ENCODE measurements at places on chromosomes 1 and 21. TPM values are rescaled to one million over a fixed set of nuclear protein-coding genes. Genes with fewer than 3 reads are reported as not detected.

DNA sequence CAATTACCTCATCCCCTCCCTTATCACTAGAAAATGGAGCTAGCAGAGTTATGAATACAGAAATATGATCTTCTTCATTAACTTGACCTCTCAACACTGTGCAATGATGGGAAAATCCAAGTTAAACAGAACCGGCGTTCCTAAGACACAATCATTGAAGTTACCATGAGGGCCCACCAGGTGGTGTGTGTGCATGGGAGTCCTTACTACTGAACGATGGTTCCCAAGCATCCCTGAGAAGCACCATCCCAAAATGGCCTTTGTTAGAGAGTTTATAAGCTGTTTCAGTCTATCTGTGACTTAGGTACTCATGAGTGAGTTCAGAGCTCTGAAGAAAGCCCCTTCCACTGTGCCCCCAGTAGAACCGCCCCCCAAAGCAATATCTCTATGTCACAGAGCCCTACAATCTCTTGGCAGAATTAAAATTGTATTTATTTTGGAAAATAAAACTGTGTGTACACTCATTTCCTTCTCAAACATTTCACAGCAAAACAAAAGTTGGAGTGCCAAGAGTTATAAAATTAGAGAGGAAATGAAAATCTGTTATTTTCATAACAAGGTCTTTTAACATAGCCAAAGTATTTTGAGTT is 56.8 kb downstream of the PLD5 start:
- no peak for DNase-seq

- no peak for DNase-seq
Observed at GRCh38 chr1:73860421-73860950, 337.5 kb downstream of the LRRIQ3 start.

GRCh38 chr1:158155673-158156072 is 25.0 kb upstream of the CD1D start:
- DNase-seq, result no peak

- DNase-seq, result no peak
Observed at GRCh38 chr1:7293702-7294629, 477.1 kb upstream of the VAMP3 start.

DNA sequence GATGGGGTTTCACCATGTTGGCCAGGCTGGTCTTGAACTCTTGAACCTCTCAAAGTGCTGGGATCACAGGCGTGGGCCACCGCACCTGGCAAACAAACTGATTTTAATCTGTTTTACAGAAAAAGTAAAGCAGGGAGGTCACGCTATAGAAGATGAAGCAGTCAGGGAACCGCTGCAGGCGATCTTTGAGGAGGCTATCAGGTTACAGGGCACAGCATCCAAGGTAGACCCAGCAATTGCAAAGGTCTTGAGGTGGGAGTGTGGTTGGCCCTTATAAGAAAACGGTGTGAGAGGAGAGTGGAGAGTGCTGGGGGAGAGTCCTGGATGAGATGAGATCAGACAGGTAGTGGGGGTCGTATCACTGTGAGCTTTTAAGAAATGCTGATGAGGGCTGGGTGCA is 2.6 kb upstream of the TMCO4 start:
- DNase-seq, result no peak

DNA sequence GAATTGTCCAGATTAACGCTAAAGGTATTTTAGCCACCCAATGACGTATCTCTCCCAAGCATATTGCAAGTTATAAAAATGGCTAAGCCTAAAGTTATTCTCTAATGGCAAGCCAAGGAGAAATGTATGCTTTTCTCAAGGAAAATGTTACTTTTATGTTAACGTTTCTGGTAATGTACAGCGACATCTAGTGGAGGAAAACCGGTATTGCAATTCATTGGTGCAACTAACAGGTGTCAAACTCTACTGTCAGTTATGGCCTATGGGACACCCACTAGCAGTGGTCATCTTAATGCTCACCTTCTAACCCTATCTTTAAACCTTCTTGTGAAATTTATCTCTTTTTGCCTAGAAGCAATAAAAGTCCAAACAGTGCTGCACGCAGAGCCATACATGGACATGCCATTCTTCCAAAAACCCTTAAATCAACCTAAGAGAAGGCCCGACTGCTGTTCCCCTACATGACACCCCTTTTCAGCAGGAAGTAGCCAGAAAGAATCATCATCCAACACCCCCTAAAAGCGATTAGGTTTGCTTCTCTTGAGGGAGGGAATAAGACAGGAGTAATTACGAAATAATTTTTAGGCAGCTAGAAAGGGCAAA is 68.7 kb upstream of the LRIF1 start:
- DNase-seq, result no peak

- DNase-seq, result no peak
Observed at GRCh38 chr21:44730951-44731579, 19.7 kb upstream of the TSPEAR start.

GRCh38 chr1:9690440-9691107 is 39.0 kb downstream of the PIK3CD start:
- no peak for DNase-seq

GRCh38 chr1:162019006-162019405 is 4.7 kb downstream of the OLFML2B start:
- no peak for DNase-seq

DNA sequence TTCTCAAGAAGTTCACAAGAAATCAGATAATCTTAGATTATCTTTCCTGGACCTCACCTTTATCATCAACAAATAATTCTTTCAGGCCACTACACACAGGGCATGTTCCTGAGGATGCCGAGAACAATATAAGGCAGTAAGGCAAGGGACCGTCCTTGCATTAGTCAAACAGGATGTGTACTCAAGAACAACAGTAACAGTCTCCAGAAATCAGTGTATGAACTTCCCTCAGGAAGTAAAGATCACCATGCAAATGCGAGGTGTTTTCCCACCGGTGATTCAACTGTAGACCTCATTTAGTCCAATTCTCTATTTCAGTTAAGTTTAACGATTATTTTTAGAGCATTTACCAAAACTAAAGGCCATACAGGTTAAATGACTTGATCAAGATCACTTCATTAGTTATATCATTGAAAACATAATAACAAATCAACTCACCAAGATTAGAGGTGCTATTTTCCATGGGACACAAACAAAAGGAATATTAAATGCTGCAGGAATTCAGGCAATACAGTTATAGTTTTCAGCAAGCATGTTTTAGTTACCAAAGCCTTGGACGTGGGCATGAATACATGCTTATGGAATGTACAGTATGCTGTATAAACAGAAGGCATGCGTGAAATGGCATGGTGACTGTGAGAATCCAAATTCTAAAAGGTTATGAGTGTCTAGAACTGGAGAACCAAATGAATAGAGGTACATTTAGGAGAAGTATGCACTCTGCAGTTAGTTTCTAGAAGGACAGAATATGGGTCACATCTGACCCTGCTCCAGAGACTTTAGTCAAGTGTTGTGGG is 145.2 kb downstream of the TNR start:
- no peak for DNase-seq

- no peak for DNase-seq
Observed at GRCh38 chr1:107076841-107077240, 20.4 kb downstream of the PRMT6 start.

- no peak for DNase-seq
Observed at GRCh38 chr1:164308101-164308500, 250.9 kb upstream of the PBX1 start.

- DNase-seq, result no peak
Observed at GRCh38 chr1:151562661-151563060, 22.6 kb downstream of the TUFT1 start.

GRCh38 chr1:190975827-190976226 is 498.2 kb upstream of the BRINP3 start:
- DNase-seq, result no peak

DNA sequence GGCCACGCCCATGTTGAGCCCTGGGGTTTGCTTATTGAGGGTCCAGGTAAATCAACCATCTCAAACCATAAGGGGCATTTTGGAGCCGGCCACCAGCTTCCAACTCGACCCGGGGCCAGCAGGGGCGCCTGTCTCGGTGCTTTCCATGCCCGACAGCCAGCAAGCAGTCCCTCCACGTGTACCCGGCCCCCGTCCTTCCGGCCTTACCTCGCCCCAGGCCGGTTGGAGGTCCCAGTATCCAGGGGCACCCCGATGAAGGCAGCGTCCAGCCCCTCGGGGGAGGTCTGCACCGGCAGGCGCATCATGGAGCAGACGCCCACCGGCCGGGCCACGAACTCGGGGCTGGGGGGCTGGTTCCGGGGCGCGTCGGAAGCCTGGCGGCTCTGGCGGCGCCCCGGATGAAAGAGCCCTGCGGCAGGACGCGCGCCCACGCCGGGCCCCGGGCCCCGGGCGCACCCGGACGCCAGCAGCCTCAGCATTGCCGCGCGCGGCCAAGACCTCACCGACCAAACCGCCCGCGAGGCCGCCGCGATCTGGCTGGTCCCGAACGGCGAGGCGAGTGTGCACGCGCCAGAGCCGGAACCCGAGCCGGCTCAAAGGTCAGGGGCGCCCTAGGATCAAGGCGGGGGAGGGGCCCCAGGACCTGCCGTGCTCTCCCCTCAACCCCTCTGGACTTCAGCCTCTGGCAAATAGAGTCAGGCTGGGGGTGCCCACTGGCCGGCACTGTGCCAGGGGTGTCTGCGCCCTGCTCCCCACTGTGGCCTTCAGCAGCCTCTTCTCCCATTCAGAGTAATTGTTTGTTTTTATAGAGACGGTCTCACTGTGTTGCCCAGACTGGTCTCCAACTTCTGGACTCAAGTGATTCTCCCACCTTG is at the start of gene AGMAT:
TSS of gene AGMAT (minus strand) at position 563 of the 875 bp plus-strand sequence. CDS start at position 479, 84 bp downstream.
- DNase-seq, result peak; percentile 90

- no peak for DNase-seq
Observed at GRCh38 chr1:160520999-160521398, 2.1 kb downstream of the SLAMF6 start.

DNA sequence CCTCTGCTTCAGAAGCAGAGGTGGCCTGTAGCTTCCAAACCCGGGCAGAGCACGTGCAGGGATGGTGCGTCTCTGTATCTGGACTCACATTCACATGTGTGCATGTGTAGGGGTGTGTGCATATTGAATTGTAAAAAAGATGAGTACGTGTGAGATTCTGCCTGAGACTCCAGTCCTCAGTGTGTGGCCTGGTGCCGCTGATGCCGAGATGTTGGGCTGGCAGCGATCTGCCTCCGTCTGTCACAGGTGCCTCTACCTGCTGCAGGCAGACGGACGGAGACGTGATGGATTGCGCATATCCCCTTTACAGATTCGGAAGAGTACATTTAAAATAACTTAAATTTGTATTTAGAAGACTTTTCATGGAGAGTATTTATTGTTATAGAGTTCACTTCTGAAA is 53.6 kb downstream of the ADARB1 start:
- DNase-seq, result no peak

The LCE2A gene
- total RNA-seq, result not detected

The HAO2 gene
- total RNA-seq, result not detected

The C1orf185 gene
- total RNA-seq, result not detected

The GBP4 gene
- 63.5 TPM for total RNA-seq

The BACH1 gene
- 91.2 TPM for total RNA-seq

The TTC24 gene
- 6.4 TPM for total RNA-seq

The CYP4X1 gene
- total RNA-seq, result 0.16 TPM

The TRIM62 gene
- 15.1 TPM for total RNA-seq

The RGL1 gene
- total RNA-seq, result 75.0 TPM
